Iris pigment epithelial cell (primary cell): ENCODE measurements at places on chromosomes 3 and 15.

- peak; percentile 52 for DNase-seq
Measured at GRCh38 chr15:66707310-66708082, 5.5 kb downstream of the SMAD6 start.

- DNase-seq: peak; percentile 70
Measured at GRCh38 chr3:57696801-57697321, 4.0 kb upstream of the DENND6A start.

DNA sequence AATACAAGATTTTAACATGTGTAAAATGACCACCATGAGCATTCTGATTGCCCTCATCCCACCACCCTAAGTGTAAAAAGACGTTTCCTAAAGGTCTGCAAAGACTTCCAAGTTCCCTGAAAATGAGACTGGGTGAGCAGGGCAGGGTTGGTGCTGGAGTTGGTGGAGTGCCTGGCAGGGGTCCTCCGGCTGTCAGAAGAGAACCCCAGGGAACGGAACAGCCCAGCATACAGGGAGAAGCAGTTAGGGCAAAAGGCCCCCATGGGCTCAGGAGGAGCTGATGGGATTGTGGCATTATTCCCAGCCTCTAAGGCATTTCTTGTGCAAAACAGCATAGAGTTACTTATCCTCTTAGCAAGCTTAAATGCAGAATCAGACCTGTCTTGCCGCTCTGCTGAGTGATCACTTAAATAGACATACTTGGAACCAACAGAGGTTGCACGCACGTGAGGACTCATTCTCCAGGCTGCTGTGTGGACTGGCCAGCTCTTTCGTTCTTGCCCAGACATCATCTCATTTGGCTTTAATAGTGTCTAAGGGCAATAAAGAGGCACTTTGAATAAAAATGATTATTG, 36.0 kb downstream of the XYLB start:
- DNase-seq: no peak

DNA sequence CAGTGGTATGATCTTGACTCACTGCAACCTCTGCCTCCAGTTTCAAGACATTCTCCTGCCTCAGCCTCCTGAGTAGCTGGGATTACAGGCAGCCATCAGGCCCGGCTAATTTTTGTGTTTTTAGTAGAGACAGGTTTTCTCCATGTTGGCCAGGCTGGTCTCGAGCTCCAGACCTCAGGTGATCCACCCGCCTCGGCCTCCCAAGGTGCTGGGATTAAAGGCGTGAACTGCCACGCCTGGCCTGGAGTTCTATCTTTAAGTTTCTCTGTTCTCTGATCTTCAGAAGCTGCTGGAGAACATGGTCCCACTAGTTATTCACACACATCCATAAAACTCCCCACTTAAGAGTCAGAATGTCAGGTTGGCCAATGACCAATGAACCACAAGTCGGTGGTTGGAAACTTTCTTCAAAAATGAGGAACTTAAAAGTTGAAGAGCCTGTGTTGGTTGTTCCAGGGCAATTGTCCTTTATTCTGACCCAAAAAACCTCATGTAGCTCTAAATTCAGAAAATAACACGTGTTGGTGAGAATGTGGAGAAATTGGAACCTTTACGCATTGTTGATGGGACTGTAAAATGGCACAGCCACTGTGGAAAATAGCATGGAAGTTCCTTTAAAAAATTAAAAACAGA, 55.9 kb upstream of the PIK3CB start:
- DNase-seq: peak; percentile 7

- DNase-seq: no peak
Measured at GRCh38 chr3:101674518-101674917, 2.4 kb downstream of the ZBTB11 start.

GRCh38 chr3:98811048-98811447, 47.9 kb downstream of the ST3GAL6 start:
- no peak for DNase-seq

DNA sequence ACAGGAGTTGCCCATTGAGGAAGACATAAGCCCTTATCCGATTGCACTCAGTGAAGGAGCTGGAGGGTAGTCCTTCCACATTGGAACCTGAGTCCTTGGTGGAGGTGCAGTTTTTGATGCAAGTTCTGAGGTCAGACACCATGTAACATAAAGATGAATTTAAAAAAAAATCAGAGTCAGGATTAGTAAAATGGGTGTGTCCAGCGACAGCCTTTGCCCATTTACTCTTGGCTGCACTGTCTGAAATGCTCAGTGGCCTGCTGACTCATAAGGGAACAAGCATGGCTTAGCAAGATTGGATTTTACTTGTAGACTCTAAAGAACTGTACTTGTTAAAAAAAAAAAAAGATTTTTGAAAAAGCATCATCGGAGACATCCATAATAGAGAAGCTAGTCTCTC, 241.1 kb upstream of the TOPAZ1 start:
- DNase-seq: no peak

DNA sequence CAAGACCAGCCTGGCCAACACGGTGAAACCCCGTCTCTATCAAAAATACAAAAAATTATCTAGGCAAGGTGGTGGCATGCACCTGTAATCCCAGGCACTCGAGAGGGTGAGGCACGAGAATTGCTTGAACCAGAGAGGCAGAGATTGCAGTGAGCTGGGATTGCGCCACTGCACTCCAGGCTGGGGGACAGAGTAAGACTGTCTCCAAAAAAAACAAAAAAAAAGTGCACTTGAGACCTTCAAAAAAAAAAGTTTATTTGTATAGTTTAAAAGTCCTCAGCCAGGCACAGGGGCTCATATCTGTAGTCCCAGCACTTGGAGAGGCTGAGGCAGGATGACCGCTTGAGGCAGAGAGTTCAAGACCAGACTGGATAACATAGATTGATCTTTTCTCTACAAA, 2.1 kb downstream of the PBRM1 start:
- DNase-seq: no peak

GRCh38 chr3:77815467-77815866, 775.6 kb downstream of the ROBO2 start:
- no peak for DNase-seq

DNA sequence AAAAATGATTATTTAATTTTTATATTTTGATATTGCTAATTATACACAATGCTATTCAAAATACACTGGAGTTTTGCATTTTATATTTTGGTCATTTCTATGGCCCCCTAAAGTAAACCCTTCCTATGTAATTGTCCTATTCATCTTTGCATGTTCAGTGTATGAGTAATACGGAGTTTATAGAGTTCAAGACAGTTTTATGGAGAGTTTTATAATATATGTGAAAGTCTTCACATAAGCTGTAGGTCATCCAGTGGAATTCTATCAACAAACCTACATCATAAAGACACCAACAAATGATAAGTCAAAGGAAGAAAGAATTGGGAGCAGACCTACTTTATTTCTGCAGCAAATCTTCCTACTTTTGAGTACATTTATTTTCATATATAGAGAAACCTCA, 1200.4 kb upstream of the EPHA6 start:
- DNase-seq: no peak

GRCh38 chr3:65636326-65636725, 402.4 kb downstream of the MAGI1 start:
- no peak for DNase-seq

- no peak for DNase-seq
Measured at GRCh38 chr3:24538891-24539290, 44.2 kb upstream of the THRB start.

- no peak for DNase-seq
Measured at GRCh38 chr15:92811148-92811913, 88.8 kb upstream of the CHD2 start.

DNA sequence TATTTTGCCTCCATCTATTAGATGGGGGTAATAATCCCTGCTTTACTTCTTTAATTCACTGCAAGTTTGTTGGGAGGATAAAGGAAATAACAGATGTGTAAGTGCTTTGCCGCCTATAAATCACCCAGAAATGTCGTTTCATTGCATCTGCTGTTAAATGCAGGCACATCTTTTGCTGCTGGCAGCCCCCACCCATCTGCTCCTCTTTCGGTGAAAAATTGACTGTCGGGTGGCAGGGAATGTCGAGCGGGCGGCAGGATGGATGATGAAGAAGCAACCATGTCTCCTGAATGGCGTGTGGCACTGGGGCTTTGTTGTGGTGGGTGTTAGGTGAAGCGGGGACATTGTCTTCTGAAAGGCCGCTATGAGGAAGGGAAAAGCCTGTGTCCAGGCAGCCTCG, 543 bp upstream of the REC114 start:
- DNase-seq: no peak

DNA sequence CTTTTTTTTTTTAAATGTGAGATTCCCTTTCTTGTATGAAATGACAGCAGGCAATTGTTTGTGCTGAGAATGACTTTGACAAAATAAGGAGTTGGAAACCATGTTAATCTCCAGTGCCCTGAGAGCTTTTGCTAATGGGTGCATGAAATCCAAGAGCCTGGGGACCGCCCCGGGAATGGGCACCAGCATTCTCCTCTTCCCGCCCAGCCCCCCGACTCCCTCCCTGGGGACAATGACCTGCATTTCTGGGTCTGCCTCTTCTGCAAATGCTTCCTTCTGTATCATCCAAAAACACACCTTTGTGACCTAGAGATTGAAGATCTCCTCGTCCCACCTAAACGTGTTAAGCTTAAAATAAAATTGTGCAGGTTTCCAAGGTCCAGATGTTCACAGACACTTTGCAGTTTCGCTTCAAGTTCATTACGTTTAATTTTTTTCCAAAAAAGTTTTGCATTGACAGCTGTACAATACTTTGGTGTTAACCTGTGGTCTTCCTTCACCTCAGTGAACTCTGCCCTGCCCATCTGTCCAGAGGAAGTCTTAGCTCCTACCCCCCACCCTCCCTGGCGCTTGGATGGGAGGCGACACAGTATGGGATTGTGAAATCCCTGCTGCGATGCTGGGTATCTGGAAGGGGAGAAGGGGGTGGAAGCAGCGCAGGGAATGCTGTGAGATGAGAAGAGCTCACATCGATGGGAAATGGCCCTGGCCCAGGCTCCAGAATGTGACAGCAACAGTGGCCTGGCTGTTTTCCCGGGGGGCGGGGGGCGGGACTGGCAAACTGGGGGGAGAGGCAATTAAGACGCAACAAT, 50.1 kb downstream of the TLE3 start:
- no peak for DNase-seq

GRCh38 chr15:85496151-85496550, 115.7 kb downstream of the AKAP13 start:
- DNase-seq: no peak

DNA sequence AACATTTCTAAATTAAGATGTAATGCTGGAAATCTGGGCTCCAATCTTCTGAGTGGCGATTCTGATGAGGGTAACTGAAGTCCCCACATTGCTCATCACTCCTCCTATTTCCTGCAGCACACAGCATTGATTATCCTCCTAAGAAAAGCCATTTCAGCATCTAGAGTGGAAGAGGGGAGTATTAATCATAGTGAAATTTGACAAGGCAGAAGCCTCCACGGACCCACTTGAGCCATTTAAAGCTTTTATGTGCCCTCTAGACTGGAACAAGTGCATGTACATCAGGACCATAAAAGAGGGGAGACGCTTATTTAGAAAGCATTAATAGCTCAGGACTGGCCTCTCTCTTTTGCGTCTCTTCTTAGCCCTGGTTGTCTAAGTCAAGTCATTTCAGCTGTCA, 25.8 kb downstream of the AQP9 start:
- DNase-seq: no peak

- no peak for DNase-seq
Measured at GRCh38 chr3:31891876-31892455, 89.1 kb downstream of the OSBPL10 start.

DNA sequence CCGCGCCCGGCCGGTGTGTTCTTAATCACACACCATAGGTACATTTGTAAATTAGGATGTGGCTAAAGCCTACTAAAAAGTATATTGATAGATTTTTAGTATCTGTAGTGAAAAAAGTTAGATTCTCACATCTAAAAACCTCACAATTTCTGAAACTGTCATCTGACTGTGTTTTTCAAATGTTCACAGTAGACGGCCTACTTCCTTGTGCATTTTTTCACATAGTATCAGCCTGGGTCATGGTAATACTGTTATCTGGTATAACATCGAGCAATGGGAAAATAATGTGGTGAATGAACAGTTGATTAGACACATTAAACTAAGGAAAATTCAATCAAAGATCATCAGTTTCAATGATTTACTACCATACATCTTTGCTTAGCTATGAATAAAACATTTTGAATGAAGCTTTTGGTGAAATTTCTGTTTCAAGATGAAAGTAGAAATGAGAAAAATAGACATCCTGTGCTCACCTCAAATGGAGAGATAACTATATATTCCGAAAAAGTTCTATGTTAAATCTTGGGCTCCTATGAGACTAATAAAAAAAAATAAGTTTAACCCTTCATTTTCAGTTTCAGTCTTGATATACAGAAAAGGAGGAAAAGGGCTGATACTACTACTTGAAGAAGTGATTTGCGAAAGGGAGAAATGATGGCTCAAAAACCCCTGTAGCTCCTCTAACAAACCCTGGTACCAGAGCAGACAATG, 262.7 kb downstream of the ZBTB20 start:
- no peak for DNase-seq

GRCh38 chr3:10315771-10316344, 5.1 kb downstream of the SEC13 start:
- DNase-seq: no peak

GRCh38 chr15:80437334-80437891, 33.2 kb downstream of the ARNT2 start:
- no peak for DNase-seq

DNA sequence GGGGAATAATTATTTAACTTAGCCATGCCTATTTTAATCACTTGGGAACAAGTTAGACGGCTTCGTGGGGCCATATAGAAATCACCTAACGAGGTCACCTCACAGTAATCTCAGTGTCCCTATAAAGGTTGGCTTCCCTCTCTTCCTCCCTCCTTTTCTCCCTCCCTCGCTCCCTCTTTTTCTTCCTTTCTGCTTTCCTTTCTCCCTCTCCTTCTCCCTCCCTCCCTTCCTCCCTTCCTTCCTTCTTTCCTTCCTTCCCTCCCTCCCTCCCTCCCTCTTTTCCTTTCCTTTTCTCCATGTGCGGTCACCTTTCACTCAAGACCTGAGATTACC, 206.1 kb upstream of the DPH6 start:
- DNase-seq: no peak

- DNase-seq: no peak
Measured at GRCh38 chr3:71384837-71385716, 198.5 kb downstream of the FOXP1 start.

- no peak for DNase-seq
Measured at GRCh38 chr15:91694131-91694830, 159.2 kb upstream of the SLCO3A1 start.

DNA sequence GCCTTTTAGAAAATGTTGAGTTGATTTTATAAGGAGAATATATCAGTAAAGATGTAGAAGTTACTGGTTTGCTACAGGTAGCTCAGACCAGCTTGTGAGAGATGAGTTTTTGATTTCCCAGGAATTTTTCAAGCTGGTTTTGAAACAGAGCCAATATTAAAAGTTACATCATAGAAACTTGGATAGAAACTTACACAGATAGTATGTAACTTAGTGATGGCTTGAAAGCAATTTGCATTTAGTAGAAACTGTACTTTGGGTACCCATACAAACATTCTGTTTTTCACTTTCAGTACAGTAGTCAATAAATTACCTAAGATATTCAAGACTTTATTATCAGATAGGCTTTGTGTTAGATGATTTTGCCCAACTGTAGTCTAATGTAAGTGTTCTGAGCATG, 93.4 kb downstream of the RBMS3 start:
- DNase-seq: no peak
